CD4-positive, alpha-beta memory T cell (primary cell): ENCODE measurements at places on chromosomes 3 and 15.

DNA sequence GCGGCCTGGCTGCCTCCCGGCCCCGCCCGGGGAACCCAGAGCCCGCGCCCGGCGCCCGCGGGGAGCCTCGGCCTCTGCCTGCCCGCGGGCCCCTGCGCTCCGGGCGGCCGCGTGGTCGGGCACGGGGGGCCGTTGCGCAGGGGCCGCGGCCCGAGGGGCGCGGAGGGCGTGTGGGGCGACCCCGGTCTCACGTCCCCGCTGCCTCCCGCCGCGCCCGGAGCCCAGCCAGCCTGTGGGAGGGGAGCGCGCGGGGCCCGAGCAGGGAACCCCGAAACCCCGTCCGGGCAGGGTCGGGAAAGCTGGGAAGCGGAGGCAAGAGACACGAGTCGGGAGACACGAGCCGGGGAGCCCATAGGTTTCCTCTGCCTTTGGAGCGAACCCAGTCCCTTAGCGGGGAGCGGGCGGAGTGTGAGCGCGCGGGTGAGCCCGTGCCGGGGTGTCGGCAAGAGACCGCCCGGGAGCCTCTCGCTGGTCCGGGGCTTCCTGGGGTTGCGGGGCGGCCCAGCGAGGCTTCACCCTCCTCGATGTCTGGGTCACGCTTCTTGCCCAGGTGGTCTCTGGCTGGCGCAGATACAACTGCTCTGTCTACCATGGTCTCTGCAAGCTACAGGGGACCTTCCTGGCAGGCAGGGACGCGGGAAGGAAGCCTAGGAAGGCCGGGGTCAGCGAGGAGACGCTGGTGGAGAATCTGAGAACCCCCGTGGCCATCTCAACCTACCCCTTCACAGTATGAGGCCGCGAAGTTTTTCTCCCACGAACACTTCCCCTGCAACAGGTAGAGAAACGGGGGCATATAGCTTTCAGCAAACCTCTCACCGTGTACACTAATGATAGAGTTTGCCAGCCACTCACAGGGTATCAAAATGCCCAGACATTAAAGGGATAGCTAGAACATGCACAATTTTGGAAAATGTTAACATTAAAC, 586 bp downstream of the LRRK1 start:
- DNase-seq: no peak

DNA sequence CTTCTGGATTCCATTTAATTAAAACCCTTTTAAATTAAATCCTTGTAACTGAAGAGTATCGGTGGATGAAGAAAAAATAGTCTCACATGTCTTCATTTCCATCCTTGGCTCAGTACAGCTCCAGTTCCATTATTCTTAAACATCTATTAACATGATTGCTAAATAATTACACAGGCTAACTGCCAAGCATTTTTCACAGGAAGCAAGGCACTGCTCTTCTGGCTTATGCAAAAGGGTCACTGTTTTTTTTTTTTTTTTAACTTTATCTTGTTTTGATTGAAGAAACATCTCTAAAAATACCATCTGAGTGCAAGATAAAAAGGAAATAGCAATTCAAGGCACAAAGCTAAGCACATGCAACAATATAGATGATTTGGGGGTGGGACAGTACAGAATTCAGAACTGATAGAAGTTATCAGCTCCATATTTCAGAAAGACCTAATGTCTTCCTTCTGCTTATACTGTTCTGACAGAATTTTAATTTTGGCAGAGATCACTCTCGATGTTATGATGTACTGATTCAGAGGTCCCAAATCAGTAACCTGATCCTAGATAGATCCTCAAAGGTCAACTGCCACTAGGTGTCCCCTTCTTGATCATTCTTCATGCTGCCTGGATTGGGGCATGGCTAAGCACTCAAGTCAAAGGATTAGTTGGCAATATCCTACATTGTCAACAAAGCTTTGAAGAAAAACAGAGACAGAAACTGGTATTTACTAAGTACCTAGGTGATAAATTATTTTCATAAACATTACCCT, 57.8 kb upstream of the ACTC1 start:
- no peak for DNase-seq

- DNase-seq: no peak
These were observed 144.7 kb upstream of the DPH6 start for GRCh38 chr15:35690698-35691116.

DNA sequence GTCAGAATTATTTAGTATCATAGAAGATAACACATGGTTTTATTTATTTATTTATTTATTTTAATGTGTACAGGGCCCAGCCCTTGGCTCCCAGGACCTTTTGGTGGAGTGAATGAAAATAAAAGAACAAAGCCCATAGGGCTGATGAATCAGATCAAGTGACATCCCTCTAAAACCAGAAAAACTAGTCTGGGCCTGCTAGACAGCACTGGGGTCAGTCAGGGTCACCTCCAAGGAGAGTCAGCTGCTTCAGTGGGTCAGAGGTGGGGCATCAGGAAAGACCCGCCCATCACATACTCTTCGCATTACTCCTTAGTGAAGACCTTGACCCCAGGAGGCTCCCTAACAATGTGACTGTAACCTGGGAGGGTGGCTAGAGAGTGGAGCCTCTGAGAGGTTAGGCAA, 12.8 kb downstream of the PPCDC start:
- no peak for DNase-seq

DNA sequence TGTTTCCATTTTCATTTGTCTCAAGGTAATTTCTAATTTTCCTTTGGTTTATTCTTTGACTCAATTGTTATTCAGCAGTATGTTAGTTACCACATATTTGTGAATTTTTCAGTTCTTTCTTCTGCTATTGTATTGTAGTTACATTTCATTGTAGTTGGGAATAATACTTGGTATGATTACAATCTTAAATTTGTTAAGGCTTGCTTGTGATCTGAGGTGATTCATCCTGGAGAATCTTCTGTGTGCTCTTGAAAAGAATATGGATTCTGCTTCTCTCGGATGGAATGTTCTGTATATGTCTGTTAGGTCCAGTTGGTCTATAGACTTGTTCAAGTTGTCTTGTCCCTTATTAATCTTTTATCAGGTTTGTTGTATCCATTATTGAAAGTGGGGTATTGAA, 63.4 kb upstream of the VEPH1 start:
- DNase-seq: no peak

GRCh38 chr3:115646027-115646690, 22.8 kb downstream of the GAP43 start:
- DNase-seq: no peak

GRCh38 chr3:15015456-15015855, 49.7 kb downstream of the MRPS25 start:
- DNase-seq: no peak

GRCh38 chr15:80982205-80982604, 7.4 kb downstream of the MESD start:
- no peak for DNase-seq

DNA sequence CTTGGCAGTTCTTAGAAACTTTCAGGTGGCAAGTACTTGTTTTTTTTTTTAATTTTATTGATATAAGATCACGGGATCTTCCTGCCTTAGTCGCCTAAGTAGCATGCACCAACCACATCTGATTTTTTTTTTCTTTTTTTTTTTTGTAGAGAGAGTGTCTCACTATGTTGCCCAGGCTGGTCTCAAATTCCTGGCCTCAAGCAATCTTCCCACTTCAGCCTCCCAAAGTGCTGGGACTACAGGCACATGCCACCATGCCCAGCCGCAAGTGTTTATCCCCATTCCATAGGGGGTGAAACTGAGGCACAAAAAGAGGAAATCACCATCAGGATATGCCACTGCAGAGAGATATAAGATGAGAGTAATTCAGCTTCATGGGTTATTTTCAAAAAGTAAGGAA, 102.9 kb downstream of the IGF2BP2 start:
- no peak for DNase-seq

- no peak for DNase-seq
These were observed 219.2 kb upstream of the ARHGEF26 start for GRCh38 chr3:153901991-153902390.
